ENCODE measurements at places on chromosomes 7 and 10.

DNA sequence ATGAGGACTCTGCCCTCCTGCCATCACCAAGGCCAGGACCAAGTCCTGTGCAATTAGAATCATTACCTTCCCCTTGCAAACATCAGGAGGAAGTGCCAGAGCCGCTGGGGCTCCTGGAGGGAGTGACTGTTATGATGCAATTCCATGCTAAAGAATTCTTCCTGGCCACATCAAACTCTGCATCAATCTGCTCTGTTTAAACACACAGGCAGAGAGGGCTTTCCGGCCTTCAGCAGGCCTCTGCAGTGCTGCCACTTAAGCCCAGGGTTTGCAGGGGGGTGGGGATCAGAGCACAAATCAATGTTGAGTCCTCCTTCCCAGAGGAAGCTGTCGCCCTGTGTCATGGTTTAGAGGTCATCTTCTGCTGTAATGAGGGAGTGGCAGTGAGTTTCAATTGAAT lies 58.1 kb downstream of the CTBP2 start:
- DNase-seq, result no peak

DNA sequence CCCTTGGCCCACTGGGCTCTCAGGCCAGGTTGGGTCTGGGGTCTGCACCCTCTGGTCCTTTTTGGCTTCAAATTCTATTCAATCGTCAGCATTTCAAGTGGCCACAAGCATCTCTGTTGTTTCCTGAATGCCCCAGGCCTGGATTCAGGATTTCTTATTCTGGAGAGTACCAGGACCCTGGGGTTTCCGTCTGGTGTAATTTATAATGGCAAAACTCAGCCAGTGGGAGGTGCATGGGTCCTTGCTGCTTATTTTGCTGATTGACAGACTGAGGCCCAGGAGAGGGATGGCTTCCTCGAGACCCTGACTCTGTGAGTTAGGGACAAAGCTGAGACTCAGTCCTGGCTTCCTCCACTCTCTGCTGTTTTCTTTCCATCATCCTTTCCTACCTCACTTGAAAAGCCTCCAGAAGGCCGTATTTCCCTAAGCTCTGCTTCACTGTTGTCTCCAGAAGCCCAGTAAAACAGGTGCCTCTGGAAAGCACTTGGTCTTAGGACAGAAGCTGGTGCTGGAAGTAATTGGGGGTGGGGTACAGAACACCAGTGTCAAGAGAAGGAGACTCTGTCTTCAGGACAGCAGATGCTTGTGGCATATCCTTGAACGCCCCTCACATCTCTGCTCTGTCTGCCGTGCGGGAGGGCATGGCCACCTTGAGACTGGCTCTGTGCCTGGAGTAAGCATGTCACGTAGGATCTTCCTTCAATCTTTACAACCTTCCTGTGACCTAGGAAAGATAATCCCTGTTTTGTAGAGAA lies 39.4 kb upstream of the SH2D4B start:
- DNase-seq, result no peak

- no peak for DNase-seq
Measured at GRCh38 chr7:132072165-132072564, 504.1 kb downstream of the PLXNA4 start.

DNA sequence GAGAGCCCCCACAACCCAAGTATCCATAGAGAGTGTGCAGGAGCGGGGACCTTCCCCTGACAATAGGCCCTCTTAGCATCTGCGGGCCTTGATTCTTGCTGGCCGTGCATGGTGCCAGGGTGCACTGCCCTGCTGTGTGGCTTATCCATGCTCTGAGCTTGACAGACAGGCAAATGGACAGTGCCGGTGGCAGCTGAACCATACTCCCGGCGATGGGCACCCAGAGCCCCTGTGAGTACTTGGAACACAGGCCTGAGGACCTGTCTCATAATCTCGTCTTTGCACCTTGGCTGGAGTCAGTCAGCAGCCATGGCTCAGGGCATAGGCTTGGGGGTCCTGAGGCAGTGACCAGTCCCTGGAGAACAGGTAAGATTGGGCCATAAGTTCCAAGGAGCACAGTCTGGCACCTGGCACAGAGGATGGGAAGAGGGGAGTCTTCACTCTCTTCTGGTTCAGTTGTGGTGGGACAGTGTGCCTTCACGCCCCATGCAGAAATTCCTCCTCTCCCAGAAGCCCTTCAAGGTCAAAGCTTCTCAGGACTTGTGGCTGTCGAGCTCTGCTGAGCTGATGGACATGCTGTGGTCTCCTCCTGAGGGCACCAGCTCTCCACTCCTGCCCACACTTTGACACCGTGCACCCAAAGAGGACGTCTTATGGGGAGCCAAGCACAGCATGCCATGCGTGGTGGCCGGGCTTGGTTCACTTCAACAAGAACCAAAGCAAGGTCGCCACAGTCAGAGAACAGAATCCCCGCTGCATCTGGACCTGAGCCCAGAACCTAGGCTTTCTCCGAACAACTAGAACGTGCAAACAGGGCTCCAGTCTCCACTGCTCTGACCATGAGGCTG lies 59.4 kb upstream of the CAMK2B start:
- DNase-seq, result no peak

- no peak for DNase-seq
Measured at GRCh38 chr10:33535866-33536265, 201.4 kb upstream of the NRP1 start.

DNA sequence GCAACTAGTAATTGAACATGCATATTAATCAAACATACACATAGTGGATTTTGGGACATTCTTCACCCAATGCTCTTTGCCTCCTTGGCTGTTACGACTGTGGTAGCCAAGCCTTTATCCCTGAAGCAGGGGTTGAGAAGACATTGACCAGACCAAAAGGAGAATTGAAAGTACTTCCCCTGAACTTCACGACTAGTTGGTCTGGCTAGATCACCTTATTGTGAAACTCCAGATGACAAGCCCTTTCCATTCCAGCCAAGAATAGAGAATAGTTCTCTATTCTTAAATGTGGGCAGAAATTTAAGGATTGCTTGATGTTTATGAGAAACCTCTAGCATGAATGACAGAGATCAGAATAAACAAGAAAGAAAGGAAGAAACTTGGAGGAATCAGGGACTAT lies 97.0 kb downstream of the LRMDA start:
- no peak for DNase-seq

DNA sequence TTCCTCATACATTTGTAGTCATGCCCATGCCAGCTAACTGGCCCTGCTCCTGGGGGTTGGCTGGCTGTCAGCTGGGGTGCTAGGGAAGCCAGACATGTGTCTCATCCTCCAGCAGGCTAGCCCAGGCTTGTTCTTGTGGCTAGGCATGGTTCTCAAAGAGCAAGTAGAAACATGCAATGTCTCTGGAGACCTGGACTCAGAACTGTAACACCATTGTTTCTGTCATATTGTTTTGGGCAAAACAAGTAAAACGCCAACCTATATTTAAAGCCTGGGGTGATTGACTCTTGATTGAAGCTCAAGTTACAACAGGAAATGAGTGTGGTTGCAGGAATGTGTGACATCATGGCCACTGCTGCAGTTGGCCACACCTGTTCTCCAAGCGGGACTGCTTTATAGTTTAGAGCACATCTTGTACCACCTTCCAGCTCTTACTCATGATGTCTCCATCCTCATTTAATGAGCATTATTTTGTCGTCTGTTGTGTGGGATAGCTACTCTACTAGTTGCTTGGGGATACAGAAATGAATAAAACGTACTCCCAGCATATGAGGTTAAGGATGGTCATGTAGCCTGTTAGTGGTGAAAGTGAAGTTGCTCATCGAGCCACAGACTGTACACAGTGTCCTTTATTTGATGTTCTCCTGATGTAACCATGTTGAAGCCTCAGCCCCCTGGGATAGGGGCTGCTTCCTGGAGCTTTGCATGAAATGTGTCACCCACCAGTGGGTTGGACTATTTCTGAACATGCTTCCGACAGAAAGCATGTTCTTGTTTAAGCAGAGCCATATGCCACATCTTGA lies 168.4 kb downstream of the SORCS3 start:
- no peak for DNase-seq

DNA sequence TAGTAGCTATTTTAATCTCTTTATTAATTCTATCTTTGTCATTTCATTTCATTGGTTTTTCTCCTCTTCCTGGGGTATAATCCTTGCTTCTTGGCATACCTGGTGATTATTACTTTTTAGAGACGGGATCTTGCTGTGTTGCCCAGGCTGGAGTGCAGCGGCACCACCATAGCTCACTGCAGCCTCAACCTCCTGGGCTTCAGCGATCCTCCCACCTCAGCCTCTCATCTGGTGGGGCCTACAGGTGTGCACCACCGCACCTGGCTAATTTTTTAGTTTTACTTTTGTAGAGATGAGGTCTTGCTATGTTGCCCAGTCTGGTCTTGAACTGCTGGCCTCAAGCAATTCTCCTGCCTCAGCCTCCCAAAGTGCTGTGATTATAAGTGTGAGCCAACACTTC lies 22.0 kb upstream of the OCM2 start:
- DNase-seq, result no peak

DNA sequence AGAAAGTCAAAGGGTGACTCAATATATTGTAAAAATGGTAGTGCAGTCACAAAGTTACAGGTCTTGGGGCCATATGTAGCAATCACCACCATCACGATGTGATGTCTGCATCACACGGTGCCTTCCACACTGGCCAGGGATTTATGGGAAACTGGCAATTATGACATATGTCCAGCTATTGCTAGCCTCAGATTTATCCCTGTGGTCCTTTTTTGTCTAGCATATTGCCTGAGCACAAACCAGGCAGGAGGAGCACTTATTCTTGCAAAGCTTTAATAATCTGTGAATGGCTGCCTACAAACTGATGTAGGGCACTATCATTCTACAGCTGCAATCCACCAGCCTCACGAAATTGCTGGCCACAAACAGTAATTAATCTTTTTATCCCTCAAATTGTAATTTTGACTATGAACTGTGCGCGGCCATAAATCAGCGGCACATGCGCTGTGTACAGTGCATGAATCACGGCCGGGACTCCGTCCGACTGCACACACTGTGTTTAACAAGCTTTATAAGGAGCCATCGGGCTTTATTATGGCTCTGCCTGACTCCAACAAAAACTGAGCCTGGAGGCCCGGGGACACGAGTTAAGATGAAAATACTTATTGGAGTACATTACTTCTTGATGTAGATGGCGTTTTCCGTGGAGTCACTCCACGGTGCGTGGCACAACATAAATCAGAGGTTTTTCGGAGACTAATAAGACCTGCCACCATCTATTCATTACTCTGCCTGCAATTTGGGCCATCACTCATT lies 115.2 kb downstream of the EBF3 start:
- DNase-seq, result no peak

DNA sequence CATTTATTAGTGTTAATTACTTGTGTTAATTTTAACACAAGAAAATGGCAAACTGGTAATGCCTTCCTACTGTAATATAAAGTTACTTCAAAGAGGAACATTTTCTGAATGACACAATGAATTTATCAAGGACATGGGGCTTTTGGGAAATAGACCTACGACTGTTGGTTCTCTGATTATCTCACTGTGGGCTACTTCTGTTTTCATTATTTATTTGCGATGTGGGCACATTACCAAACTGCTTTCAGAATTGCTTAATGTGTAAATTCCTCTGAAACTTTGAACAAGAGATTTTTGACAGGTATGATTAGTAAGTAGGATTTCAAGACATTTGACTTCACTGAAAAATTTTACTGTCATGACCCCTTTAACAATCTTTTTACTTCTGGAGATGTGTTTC lies 535.6 kb downstream of the CNTNAP2 start:
- no peak for DNase-seq

- DNase-seq, result peak; percentile 87
Measured at GRCh38 chr10:3095373-3096139, 28.2 kb downstream of the PFKP start.

DNA sequence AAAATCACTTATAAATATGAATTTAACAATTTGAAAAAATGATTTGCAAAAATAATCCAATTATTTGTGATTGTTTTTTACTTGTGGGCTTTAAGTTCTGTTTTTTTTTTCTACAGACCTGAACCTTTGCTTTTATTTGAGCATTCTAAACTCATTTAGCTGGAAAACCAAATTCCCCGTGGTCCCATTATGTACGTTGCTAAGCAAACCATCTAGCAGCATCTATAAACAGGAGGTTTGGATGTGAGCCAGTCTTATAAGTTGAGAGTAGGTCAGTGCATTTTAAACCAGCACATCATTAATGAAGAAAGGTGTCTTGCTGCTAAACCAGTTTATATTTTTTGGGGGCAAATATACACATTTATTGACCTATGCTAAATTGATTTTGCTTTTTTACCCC lies 77.3 kb downstream of the LRRN3 start:
- DNase-seq, result no peak
